ENCODE measurements at places on chromosomes 7 and 10.

DNA sequence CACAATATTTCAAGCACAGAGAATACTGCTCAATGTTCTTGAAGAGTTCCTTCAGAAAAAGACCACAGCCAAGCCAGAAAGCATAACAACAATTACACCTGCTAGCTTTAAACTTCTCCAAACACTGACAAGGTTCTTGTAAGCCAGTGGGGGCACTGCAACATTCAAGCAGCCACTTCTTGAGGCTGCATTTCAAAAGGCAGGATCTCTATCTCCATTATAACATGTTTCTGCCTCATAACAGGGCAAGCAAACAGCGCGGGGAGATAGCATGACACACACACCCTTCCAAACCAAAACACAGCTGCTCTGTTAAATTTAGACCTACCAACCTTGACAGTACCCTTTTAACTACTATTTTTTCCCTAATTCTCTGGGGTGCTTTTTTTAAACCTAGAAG, 30.8 kb downstream of the CHCHD3 start:
- no peaks in the 10 kb centered on the region for H3K27me3 ChIP-seq
- no peak overlapping the region for H3K4me3 ChIP-seq
- H3K27ac ChIP-seq: peak overlapping the region; percentile 62
- no peaks in the 10 kb centered on the region for H3K36me3 ChIP-seq

- no peak overlapping the region for H3K27ac ChIP-seq
- no peaks in the 10 kb centered on the region for H3K36me3 ChIP-seq
- no peak for DNase-seq
- H3K4me3 ChIP-seq: no peak overlapping the region
- no peaks in the 10 kb centered on the region for H3K4me1 ChIP-seq
These were observed 29.2 kb downstream of the KIAA1549 start for GRCh38 chr7:138951953-138952352.

DNA sequence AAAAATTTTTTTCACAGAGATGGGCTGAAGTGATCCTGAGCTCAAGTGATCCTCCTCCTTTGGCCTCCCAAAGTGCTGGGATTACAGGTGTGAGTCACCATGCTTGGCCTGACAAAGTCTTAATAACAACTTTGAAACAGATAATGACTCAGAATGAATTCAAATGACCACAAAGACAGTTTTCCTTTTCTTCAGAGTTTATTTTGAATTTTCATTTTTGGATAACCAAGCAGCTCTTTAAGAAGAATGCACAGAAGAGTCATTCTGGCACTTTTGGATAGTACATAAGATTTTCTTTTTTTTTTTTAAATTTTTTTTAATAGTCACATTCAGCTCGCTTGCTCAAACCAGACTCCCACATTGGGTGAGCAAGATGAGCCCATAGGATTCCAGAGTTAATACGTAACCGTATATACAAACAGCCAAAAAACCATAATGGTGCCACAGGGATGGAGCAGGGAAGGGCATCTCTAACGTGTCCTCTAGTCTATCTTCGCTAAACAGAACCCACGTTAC, 43.0 kb upstream of the NMT2 start:
- H3K4me3 ChIP-seq: no peak overlapping the region
- H3K27me3 ChIP-seq: no peaks in the 10 kb centered on the region
- peaks cover 18% of the 10 kb centered on the region for H3K36me3 ChIP-seq
- H3K4me1 ChIP-seq: peaks cover 8% of the 10 kb centered on the region

DNA sequence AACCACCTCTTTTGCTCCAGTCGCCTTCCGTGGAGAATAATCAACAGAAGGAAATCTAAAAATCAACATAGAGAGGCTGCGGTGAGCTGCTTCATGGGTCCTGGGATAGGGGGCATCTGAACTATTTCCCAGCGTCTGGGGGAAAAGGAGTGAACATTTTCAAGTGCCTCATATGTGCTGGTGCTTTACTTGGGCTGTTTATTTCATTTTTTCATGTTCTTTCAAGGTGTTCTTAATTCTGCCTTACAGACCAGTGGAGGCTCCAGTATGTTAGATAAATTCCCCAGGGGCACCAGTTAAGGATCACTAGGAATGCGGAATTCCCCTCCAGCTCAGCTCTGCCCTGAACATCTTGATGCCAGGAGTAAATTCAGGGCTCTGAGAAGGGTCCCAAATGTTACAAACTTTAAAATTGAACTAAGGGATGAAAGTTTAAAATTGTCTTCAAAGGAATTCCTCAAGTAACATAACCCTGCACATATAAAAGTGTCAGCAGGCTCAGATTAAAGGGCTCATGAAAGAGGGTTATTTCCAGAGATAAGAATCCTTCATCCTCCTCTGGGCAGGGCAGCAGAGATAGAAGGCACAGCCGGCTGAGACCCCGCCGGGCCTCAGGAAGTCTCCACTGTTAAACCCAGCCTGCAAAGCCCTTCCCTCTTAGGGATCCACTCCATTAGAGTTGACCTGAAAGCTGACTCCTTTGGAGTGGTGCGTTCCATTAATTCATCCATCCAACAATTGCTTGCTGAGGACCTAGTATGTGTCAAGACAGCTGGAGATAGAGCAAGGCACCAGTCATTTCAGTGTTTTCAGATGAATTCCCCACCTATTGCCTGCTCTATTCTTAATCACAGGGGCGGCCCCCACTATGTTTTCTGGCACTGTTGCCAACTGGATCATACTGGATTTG, 345.8 kb downstream of the KCNMA1 start:
- no peak for DNase-seq
- H3K4me1 ChIP-seq: peaks cover 74% of the 10 kb centered on the region
- no peaks in the 10 kb centered on the region for H3K27me3 ChIP-seq
- H3K36me3 ChIP-seq: no peaks in the 10 kb centered on the region

GRCh38 chr7:35263396-35263795, 9.5 kb upstream of the TBX20 start:
- peaks cover 3% of the 10 kb centered on the region for H3K4me1 ChIP-seq
- no peak overlapping the region for H3K27ac ChIP-seq
- no peak for DNase-seq
- H3K27me3 ChIP-seq: peaks cover 78% of the 10 kb centered on the region
- no peak overlapping the region for H3K4me3 ChIP-seq

GRCh38 chr10:4781955-4782354, 44.1 kb upstream of the AKR1E2 start:
- no peaks in the 10 kb centered on the region for H3K27me3 ChIP-seq
- no peak overlapping the region for H3K27ac ChIP-seq
- no peak overlapping the region for H3K4me3 ChIP-seq
- H3K4me1 ChIP-seq: peaks cover 13% of the 10 kb centered on the region
- no peak for DNase-seq

DNA sequence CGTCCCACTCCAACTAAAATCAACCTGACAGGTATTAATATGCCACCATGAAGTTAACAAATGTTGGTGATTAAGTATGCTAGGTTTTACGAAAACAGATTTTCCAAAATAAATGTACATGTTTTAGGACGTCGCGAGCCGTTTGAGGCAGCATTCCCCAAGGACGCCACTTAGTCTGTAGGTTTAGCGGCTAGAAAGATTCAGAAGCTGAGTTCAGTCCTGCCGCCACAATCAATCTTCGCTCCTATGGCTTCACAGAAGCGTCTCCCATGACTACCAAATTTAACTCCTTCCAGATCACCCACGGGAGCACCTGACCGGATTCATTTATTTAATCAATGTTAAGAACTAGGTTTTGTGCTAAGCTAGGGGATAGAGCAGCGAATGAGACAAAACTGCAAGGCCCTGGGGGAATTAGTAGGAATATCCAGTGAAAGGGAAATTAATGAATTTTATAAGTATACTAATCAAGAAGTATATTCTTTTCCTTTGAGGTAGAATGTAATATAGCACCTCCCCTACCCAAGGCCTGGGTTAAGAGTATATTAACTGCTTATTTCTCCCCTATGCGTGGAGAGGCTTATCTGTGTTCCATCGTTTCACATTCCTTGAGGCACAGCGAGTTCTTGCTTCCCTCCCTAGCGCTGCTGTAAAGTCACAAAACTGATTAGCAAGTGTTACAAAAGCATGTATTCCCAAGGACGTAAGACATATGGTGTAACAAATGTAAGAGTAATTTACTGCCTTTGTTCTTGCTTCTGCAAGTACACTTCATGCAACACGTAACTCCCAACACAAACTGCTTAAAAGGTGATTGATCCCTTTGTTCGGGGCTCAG, 994 bp upstream of the CYP51A1 start:
- peak overlapping the region; percentile 99 for H3K4me3 ChIP-seq
- no peaks in the 10 kb centered on the region for H3K27me3 ChIP-seq
- peak overlapping the region; percentile 100 for H3K27ac ChIP-seq
- H3K4me1 ChIP-seq: peaks cover 41% of the 10 kb centered on the region

GRCh38 chr7:123131556-123131955, 68.2 kb downstream of the SLC13A1 start:
- H3K27me3 ChIP-seq: no peaks in the 10 kb centered on the region
- no peaks in the 10 kb centered on the region for H3K4me1 ChIP-seq
- H3K27ac ChIP-seq: no peak overlapping the region
- no peak overlapping the region for H3K4me3 ChIP-seq
- H3K36me3 ChIP-seq: no peaks in the 10 kb centered on the region

DNA sequence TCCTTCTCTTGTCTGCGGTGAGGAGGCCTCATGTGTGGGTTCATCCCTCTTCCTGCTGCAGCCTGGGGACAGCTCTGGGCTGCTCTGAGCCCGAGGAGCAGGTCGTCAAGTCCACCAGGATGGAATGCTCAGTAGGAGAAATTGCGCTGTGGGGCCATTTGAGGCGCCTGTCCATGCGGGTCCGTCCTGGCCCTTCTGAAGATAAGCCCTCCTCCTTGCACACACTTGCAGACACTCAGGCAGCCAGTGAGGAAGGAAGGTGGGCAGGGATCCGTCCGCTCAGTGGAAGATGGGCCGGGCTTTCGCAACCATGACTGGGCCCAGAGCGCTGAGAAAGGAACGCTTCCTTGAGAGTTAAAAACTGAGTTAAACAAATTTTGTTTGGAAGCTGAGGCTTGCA, 356.8 kb downstream of the GLRX3 start:
- DNase-seq: no peak
- H3K4me1 ChIP-seq: peaks cover 18% of the 10 kb centered on the region
- H3K27me3 ChIP-seq: no peaks in the 10 kb centered on the region
- no peak overlapping the region for H3K4me3 ChIP-seq

- DNase-seq: no peak
- peaks cover 46% of the 10 kb centered on the region for H3K4me1 ChIP-seq
- H3K27ac ChIP-seq: peak overlapping the region; percentile 63
- H3K4me3 ChIP-seq: no peak overlapping the region
- peaks cover 2% of the 10 kb centered on the region for H3K27me3 ChIP-seq
These were observed 45.6 kb downstream of the MINDY4 start for GRCh38 chr7:30816645-30817370.

GRCh38 chr7:151275813-151276577, 27.5 kb upstream of the SMARCD3 start:
- H3K4me1 ChIP-seq: peaks cover 12% of the 10 kb centered on the region
- DNase-seq: no peak
- H3K36me3 ChIP-seq: peaks cover 3% of the 10 kb centered on the region
- peaks cover 7% of the 10 kb centered on the region for H3K27me3 ChIP-seq
- peak overlapping the region; percentile 38 for H3K4me3 ChIP-seq

DNA sequence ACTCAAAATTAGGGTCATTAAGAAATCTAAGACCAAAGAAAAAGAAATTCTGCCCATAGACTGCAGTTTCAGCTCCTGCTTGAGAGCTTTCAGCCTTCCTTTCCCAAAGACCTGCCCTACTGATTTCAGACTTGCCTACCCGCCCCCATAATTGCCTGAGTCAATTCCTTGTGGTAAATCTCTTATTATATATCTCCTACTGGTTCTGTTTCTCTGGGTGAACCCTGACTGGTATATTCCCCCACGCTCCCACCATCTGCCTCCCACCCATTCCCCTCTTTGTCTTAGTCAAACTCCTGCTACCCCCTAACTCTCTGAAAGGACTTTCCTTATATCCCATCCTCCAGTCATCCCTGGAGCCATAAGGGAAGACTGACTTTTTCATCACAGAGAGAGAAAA, 64.7 kb upstream of the MET start:
- no peak overlapping the region for H3K27ac ChIP-seq
- DNase-seq: no peak
- no peaks in the 10 kb centered on the region for H3K4me1 ChIP-seq

DNA sequence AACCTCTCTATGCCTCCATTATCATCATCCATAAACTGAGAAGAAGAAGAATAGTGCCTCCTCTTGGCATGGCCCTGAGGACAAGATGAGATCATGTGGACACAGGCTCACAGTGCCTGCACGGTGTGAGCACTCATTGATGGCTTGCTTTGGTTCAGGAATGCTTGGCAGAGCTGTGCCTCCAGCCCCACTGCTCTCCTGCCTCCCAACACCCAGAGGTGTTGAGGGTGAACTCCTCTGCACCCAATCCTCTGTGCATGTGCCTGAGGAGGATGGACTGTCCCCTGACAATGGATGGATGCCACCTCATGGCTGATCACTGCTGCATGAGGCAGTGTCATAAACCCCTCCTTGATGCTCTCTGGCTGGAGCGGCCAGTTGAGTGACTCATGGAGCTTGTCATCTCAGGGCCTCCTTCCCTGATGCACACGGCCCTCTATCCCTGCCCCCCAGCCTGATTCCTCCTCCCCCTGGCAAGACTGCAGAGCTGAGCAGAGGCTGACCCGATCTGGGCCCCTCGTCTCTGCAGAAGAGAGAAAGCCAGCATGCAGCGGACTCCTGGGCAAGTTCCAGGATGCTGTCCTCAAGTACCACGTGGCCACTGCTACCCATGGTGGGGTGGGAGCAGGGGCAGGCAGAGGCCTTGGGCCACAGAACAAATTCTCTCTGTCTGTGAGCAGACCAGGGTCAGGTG, 136.3 kb downstream of the KCNMA1 start:
- DNase-seq: no peak
- H3K27me3 ChIP-seq: no peaks in the 10 kb centered on the region
- peak overlapping the region; percentile 99 for H3K27ac ChIP-seq
- peaks cover 72% of the 10 kb centered on the region for H3K4me1 ChIP-seq

DNA sequence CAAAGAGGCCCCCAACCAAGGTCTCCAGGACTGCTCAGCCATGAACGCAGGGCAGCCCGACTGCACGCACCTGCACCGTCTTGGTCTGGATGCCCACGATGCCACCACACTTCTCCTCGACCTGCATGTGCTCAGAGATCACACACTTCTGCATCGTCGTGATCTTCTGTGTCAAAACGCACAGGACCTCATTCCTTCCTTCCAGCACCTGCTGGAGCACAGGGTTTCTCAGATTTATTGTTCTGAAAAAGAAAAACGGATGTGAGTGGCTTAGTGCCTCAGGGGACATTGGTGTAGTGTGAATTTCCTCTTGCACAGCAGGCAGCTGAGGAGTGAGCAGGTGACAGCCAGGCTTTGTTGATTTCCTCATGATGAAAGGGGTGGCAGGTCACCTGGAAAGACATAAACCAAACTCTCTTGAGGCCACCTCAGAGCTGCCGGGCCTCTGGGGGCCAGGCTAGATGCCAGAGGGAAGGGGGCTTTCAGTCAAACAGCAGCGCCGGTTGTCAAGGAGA, 38.2 kb downstream of the GSDME start:
- peaks cover 5% of the 10 kb centered on the region for H3K36me3 ChIP-seq
- H3K27me3 ChIP-seq: no peaks in the 10 kb centered on the region
- peaks cover 19% of the 10 kb centered on the region for H3K4me1 ChIP-seq
- no peak overlapping the region for H3K4me3 ChIP-seq
- no peak for DNase-seq

DNA sequence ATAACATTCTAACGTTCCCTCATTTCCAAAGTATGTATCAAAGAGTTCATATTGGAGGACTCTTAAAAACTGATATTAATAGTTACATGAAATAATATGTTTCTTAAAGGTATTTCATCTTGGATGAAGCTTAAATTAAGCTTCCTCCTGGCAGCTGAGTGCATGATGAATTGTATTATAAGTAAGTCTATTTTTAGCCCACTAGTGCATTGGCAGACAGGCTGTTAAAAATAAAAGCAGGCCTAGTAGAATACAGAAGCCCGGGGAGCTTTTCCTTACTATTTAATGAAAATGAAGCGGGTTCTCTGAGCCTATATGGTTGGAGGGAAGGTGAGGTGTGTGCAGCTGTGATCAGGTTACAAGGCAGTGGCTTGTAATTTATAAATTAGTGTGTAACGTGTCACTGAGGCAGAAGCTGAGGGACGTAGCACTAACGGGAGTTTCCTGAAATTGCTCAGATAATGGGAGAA, 130.7 kb upstream of the KMT2E start:
- no peaks in the 10 kb centered on the region for H3K36me3 ChIP-seq
- H3K4me1 ChIP-seq: peaks cover 14% of the 10 kb centered on the region
- DNase-seq: no peak
